Hematopoietic multipotent progenitor cell (in vitro differentiated cells): ENCODE measurements at places on chromosomes 16 and 17.

DNA sequence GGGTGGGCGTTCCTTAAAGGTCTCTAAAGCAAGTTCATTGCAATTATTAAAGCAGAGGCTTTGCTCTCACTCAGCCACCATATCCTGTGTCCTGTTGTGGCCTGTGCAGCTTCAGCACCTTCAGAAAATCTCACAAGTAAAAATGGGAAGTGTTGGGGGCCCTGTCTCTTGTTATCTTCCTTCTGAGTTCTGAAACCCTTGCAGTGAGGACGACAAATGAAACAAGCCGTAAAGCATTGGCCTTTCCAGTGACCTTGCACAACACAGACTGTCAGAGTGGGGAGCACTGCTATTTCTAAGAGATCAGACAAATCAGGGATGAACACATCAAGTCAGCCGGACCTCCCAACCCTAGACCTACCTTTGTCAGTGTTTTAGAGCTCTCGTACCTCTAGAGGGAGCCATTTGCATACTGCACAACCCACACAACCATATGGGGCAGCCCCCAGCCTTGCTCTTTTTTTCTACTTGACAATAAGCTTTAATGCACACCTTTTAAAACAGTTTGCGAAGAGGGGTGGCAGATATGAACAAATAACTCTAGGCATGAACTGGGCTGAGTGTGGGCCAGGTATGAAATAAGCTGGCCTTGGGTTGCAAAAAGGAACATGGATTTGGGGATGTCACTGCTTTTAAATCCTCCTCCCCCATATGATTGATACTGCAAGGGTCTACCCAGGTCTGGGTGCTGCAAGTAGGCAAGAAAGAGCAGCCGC, 89.8 kb downstream of the KATNIP start:
- DNase-seq: peak; percentile 46

DNA sequence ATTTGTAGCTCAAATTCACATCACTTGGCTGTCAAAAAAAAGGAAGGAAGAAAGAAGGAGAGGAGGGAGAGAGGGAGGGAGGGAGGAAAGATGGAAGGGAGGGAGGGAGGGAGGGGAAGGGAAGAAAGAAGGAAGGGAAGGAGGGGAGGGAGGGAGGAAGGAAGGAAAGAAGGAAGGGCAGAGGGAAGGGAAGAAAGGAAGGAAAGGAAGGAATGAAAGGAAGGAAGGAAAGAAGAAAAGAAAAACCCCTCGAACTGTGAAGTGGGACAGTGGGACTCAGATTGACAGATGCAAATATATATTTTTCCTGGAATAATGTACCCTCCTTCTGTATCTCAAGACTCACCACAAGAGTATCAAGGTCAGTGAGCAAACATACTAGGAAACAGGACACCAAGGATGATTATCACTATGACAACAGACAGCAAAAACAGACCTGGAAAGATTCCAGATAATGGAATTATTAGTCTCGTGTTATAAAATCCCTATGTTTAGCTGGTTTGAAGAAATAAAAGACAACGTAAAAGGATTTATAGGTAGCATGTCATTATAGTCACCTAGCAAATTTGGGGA, 24.2 kb upstream of the ABCA3 start:
- no peak for DNase-seq

GRCh38 chr17:81153340-81153803, 11.9 kb upstream of the PVALEF start:
- no peak for DNase-seq

- no peak for DNase-seq
Measured at GRCh38 chr16:11308493-11309283, 27.6 kb upstream of the PRM1 start.

DNA sequence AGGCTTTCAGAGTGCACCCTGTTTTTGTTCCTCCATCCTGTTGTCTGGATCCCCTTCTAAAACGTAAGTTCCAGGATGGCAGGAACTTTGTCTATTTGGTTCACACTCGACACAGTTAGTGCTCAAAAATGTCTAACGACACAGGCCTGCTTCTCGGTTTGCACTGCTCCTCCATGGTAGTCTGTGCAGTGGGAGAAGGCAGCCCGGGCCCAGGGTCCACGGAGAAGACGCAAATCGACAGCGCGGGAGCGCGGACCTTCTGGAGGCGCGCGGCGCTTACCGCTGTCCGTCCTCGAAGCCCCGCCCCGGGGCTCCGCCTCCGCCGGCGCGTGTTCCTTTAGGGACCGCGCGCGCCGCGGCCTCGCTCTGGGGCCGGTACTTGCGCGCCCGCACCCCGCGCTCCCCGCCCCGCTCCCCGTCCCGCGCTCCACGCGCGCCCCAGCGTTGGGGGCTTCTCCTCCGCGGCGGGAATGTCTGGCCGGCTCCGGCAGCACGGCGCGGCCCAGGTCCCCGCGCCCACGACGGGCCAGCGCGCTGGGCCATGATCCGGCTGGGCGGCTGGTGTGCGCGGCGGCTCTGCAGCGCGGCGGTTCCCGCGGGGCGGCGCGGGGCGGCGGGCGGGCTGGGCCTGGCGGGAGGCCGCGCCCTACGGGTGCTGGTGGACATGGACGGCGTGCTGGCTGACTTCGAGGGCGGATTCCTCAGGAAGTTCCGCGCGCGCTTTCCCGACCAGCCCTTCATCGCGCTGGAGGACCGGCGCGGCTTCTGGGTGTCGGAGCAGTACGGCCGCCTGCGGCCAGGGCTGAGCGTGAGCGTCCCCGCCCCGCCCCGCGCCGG, at the start of gene NT5M:
TSS of gene NT5M (plus strand) at position 364 of the 837 bp plus-strand sequence. CDS start at position 542, 178 bp downstream.
- peak; percentile 76 for DNase-seq

DNA sequence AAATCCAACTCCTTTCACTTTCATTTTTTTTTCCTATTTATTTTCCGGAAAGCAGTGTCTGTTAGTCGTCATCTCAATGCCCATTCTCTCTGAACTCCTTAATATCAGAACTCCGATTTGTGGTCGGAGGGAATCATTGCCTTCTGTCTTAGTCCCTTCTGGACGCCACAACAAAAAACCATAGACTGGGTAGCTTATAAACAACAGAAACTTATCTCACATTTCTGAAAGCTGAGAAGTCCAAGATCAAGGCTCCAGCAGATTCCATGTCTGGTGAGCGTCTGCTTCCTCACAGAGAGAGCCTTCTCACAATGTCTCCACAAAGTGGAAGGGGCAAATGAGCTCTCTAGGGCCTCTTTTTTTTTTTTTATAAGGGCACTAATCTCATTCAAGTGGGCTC, 296.6 kb upstream of the CDH11 start:
- no peak for DNase-seq

DNA sequence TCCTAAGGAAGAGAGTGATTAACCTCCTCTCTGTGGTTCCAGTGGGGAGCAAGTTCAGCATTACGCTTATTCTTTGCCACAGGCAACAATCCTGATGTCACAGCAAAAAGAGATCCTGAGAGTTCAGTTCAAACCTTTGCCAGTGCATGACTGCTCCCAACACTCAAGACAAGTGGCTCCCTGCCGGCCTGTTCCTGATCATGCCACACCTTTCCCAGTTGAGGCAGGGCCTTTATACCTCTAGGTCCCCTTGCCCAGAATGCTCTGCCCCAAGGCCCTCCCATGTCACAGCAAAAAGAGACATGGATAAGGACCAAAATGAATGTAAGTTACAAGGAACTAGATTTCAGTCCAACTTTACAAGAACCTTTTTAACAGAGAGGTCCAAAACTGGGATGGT, 31.0 kb upstream of the ARHGAP23 start:
- no peak for DNase-seq

DNA sequence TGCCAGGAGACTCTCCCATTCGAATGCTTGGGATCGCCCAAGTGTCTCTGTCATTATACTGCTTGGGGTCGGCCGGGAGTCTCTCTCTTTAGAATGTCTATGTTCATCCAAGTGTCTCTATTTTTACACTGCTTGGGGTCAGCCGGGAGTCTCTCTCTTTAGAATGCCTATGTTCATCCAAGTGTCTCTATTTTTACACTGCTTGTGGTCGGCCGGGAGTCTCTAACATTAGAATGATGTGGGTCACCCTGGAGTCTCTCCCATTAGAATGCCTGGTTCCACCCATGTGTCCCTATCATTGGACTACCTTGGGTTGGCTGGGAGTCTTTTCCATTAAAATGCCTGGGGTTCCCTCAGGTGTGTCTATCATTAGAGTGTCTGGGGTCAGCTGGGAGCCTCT, 2230.4 kb downstream of the TP53TG3F start:
- no peak for DNase-seq

- no peak for DNase-seq
Measured at GRCh38 chr16:87033021-87033471, 284.1 kb downstream of the C16orf95 start.

- DNase-seq: no peak
Measured at GRCh38 chr16:2786061-2786825, 1.1 kb downstream of the PRSS33 start.

- DNase-seq: no peak
Measured at GRCh38 chr17:44273607-44274006, 5.7 kb upstream of the SLC4A1 start.

GRCh38 chr17:12765548-12765947, 23.8 kb upstream of the ARHGAP44 start:
- DNase-seq: no peak
